Stimulated activated CD4-positive, alpha-beta T cell treated with anti-CD3 and anti-CD28 coated beads, Interleukin-4, amount 100 ng/mL, for 48 hours (primary cell): ENCODE measurements at places on chromosomes 5 and 9.

DNA sequence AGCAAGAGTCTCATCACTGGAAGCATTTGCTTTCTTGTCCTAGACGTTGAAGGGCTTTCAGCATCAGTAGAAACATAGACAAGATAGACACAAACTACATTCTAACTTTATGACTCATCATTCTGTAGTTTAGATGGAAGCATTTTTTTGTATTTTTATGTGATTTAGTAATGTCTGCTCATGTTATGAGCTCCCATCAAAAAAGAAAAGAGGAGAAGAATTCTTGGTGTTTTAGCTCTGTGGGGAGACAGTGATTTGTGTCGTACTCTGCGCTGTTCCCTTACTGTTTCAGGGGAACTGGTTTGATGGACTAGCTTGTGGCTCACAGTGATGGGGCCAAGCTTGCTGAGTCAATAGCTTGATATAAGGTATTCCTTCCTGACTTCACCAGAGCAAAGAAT is 159.2 kb upstream of the WWC1 start:
- DNase-seq: no peak

DNA sequence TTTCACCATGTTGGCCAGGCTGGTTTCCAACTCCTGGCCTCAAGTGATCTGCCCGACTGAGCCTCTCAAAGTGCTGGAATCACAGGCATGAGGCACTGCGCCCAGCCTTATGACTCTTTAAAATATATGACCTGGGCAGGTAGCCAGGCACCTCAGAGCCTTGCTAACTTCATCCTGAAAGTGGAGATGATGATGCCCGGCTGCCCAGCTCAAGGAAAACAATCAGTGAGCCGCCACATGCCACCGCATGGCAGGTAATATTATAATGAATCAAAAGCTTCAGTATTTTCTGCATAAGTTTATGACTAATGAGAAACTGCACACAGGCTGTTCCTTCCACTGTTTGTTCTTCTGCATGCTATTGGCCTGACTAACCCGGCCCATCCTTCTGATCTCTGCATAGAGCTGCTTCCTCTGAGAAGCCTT is 30.4 kb upstream of the DMRT1 start:
- no peak for DNase-seq

GRCh38 chr5:65506961-65507360 is 25.2 kb upstream of the ADAMTS6 start:
- no peak for DNase-seq

GRCh38 chr5:56671571-56671970 is 143.8 kb upstream of the MAP3K1 start:
- DNase-seq: no peak

GRCh38 chr5:172800088-172800551 is 29.1 kb upstream of the DUSP1 start:
- DNase-seq: no peak

DNA sequence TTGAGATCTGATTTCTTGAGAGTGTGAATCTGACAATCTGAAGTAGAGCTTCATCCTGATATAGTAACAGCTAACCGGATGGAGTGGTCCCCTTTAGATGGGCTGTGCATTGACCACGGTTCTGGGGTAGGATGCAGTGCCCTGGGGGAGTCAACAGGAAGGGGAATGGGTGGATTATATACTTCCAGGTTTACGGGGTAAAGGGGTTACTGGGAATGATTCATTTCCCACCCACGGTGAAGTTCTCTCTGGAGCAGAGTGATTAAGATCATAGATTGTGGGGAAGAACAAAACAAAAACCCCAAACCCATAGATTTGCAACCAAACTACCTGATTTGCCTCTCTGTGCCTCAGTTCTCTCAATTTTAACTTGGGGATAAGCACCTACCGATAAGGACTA is 1.5 kb upstream of the B4GALT7 start:
- DNase-seq: no peak

GRCh38 chr9:34430843-34431437 is 27.4 kb downstream of the FAM219A start:
- no peak for DNase-seq

- DNase-seq: no peak
These were observed 7.0 kb downstream of the HSPA9 start for GRCh38 chr5:138568061-138568824.

DNA sequence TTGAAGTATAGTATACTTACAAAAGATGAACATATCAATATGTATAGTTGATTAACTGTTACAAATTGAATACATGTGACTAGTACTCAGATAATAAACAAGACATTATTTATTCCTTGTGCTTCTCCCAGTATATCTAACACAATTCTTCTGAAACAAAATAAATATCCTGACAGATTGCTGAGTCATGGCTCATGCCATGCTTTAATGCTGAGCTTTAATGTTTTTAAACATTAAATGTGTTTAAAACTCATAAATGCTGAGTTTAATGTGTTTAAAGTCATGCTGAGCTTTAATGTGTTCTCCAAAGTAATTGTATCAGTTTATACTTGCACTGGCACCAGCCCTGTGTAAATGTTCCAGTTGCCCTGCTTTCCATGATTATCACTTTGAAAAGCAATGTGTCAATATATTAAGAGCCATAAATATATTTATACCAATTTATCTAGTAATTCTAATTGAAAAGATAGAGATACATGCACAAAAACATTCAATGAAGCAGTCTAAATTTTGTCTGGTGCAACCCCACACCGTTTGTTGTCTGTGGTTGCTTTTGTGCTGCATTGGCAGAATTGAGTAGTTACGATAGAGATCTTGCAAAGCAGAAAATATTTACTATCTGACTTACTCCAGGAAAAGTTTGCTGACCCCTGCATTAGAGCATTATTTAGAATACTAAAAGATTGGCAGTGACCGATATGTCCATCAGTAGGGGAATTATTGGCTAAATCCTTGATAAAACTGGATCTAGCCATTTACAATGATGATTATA is 15.7 kb downstream of the KIAA1958 start:
- no peak for DNase-seq

DNA sequence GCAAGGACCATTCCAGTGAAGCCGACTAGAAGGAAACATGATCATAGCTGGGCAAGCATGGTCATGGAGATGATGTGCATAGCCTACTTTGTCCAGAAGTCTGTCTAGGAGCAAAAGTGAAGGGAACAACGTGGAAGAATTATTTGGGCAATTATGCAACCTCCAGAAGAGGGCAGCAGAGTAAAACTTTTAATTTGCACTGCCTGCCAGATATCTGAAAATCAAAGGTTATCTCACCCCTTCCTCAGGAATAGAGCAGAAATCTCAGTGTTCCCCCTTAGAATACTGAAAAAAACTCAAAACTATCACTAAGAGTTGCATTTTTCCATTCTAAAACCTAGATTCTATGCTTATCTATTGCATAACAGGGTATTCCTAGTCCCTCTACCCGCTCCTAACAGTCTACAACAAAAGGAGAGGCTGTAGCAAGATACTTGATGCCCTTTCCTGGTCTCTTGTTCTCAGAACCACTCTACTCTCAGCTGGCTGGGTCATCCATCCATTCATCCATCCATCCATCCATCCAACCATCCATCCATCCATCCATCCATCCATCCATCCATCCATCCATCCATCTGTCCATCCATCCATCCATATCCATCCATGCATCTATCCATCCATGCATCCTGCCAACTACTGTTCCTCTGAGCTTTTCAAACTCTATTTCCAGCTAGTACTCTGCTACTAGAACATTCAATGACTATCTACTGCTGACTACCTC is 8.4 kb upstream of the SETD9 start:
- no peak for DNase-seq

DNA sequence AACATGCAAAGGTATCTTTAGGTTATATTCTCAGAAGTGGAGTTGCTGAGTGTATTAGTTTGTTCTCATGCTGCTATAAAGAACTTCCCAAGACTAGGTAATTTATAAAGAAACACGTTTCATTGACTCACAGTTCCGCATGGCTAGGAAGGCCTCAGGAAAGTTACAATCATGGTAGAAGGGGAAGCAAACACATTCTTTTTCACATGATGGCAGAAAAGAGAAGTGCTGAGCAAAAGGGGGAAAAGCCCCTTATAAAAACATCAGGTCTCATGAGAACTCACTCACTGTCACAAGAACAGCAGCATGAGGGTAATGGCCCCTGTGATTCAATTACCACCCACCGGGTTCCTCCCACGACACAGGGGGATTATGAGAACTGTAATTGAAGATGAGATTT is 163.6 kb upstream of the PRLR start:
- no peak for DNase-seq
